ENCODE measurements at places on chromosomes 2 and 18. TPM values are rescaled to one million over a fixed set of nuclear protein-coding genes. Genes with fewer than 3 reads are reported as not detected.

GRCh38 chr2:144598906-144599305, 79.0 kb upstream of the ZEB2 start:
- DNase-seq: no peak

GRCh38 chr2:126513033-126513432, 142.9 kb upstream of the GYPC start:
- DNase-seq: peak; percentile 13

- DNase-seq: no peak
These were observed 265.4 kb upstream of the HDAC4 start for GRCh38 chr2:239666053-239666854.

DNA sequence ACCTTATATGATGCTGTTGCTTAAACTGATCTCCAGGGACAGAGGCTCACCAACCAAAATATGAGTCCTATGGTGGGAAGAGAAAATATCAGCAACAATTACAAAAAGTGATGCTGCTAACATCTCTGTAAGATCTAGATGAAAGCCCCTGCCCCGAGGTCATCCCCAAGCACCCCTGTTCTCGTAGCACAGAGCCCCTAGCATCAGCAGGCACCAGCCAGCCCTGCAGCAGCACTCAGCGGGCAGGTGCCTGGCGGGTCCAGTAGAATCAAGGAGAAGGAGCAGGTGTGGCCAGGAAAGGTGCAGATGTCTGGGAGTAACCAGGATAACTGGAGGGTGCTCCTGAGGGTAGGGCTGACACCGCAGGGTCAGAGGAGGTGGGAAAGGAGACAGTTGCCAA, 474.2 kb upstream of the MYT1L start:
- DNase-seq: no peak

GRCh38 chr18:45103319-45104048, 422.8 kb downstream of the SETBP1 start:
- no peak for DNase-seq

DNA sequence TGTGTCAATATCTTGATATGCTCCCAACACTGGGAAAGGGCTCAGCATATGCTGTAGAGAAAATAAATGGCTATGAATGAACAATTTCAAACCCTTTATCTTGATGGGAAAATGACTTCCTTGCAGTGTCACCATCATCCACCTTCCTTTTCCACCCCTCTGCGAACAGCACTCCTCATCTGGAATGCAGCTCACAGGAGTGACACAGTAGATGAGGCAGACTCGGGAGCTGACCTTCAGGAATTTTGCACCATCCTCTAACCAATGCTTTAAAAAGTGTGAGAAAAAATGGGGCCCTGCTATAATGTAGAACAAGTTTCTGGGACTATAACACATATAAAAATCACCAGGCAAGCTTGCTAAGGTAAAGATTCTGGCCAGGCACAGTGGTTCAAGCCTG, 41.3 kb upstream of the YPEL5 start:
- DNase-seq: no peak

DNA sequence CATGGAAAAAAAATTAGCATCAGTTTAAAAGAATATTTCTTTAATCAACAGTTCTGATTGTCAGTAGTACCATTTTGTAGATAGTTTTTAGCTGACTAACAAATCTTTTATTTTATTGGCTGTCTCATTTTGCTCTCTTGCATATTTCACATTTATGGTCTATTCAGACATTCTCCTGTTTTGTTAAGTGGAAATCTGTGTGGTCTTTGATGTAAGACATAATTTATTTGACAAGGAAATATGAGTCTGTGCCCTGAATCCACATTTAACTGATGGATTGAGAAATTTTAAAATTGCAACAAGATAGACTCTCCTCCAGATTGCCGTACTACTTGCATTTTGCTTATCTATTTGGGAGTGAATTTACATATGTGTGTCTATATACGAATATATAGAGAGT, 96.3 kb upstream of the ATP5MC3 start:
- no peak for DNase-seq

DNA sequence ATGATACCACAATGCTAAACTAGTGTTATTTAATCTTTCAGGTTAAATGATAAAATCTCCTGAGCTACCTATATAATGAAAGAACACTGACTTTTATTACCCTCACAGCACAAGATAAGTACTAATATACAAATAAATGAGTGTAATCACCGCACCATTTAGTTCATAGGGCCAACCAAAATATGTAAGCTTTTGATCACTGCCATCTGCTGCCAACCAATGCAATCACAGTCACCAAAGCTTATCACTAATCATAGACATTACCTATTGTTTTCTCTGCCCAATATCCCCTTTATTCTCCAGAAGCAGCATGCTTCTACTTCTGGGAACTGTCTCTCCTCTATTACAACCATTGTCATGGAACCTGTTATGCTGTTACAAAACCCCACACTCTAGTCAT, 151.6 kb upstream of the LRATD1 start:
- DNase-seq: no peak

DNA sequence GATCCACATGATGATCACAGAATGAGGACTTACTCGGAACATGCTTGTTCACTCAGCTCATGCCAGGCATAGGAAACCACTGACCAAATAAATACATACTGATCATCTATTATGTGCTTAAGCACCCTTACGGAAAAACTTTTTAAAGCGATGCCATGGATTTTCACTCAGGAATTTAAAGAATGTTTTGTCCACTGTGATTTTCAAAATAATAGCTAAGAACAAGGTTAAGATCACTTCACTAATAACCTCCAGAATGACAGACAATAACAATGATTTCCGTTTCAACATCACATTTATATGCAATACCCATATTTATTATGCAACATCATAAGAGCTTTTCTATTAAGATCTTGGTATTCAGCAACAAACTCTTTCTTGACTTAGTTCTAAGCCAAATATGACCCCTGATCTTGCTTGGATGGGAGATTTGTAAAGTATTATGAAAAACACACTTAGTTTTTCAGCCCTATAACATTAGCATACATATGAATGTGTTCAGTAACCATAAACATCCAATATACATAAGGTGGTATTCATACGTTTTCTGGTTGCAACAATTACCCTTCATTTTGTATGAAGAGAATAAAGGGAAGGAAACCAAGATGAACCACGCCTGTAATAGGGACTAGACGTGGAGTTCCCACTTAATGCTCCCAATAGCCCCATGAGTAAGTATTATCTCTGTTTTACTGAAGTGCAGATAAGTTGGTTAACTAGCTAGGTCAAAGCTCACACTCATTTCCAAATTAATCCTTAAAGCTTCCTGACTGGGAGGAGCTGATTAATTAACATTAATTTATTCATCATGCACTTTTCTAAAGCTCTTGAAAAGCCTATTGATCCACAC, 1.9 kb downstream of the CD302 start:
- DNase-seq: no peak

GRCh38 chr2:122080316-122080715, 324.9 kb downstream of the TSN start:
- no peak for DNase-seq

GRCh38 chr2:143939626-143940330, 580.1 kb downstream of the ZEB2 start:
- no peak for DNase-seq

DNA sequence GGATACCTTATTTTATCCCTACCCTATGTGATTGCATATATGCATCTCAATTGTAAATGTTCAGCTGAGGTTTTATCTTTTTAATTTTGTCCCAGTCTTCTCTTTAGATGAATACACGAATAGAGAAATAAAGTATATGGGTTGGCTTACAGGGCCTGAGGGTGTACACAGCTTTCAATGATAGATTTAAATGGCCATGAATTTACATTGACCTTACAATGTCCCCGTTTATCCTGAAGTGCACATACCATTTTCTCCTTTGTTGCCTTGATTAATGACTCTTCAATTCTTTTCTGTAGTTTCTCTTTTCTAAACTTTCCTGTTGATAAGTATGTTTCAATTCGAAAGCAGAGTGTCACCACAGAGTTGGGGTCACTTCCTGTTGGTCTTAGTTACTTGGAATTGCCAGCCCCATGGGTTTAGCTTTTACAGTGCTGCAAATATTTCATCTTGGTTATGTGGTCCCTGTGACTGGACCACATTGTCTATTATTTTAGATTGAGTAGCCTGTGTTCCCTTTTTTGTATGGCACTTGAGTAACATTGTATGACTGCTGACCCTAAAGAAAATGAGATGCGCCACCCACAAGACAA, 1616.3 kb upstream of the ACVR2A start:
- DNase-seq: no peak

GRCh38 chr2:73701968-73702665, 35.0 kb downstream of the TPRKB start:
- peak; percentile 38 for DNase-seq

DNA sequence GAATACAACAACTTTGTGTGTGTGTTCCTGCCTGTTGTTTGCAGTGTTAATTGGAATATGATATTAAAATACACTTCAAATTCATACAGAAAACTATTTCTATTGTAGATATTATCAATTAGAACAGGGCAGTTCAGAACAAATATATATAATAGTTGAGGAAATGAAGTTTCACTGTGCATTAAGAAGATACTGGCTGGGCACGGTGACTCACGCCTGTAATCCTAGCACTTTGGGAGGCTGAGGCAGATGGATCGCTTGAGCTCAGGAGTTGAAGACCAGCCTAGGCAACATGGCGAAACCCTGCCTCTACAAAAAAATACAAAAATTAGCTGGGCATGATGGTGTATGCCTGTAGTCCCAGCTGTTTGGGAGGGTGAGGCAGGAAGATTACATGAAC, 79.3 kb downstream of the ASAP2 start:
- no peak for DNase-seq

- DNase-seq: peak; percentile 93
These were observed 100.7 kb upstream of the MCFD2 start for GRCh38 chr2:47016172-47016913.

DNA sequence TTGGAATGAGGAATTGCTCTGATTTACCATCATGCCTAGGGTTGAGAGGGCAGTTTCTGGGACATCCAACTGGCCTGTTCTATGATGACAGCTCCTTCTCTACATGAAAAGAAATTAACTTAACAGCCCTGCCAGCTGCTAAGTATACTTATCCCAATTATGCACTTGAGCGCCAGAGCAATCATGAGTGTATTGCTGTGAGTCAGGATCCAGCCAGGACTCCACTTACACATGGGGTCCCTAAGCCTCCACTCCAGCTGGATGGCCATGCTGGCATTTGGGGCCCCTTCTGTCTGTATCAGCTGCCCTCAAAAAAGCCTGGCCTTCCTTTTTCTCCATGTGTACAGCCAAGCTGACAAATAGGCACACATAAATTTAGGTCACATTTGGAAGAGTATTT, 481.9 kb downstream of the TMX3 start:
- no peak for DNase-seq

DNA sequence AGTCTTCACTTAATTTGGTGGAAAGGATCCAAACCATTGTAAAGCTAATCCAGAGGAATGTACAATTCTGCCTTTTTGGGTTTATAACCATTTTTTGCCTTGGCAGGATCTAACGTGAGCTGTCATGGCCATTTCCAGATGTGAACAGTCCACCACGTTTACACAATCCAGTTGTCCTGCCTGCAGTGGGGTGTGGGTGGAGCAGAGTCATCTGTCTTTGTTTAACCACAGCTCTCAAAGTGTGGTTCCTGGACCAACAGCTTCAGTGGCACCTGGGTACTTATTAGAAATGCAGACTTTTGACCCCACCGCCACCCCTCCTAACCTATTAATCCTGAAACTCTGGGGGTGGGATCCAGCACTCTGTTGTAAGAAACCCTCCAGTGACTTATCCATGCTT, 35.9 kb downstream of the FHOD3 start:
- DNase-seq: no peak

- peak; percentile 25 for DNase-seq
These were observed 28.6 kb upstream of the PPP4R1 start for GRCh38 chr18:9642799-9643462.

DNA sequence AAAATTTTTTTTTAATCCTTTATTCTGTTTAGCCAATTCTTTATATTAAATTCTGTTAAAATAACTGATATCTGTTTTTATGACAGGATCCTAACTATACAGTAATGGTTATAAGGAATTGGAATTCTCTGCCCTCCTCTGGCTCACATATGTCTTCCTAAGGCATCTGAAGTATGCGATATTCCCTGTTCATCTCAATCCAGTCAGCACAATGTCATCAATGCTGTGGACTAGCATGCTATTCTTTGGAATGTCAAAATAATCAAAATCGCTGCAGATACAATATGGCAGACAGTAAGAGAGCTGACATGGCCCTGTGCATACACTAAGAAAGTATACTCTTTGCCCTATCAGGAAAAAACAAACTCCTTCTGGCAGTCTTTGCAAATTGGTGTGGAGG, 107.6 kb downstream of the AP1S3 start:
- DNase-seq: no peak

GRCh38 chr2:127581516-127582490, 46.3 kb downstream of the MYO7B start:
- no peak for DNase-seq

GRCh38 chr2:160310118-160310828, 110.2 kb upstream of the ITGB6 start:
- DNase-seq: no peak

DNA sequence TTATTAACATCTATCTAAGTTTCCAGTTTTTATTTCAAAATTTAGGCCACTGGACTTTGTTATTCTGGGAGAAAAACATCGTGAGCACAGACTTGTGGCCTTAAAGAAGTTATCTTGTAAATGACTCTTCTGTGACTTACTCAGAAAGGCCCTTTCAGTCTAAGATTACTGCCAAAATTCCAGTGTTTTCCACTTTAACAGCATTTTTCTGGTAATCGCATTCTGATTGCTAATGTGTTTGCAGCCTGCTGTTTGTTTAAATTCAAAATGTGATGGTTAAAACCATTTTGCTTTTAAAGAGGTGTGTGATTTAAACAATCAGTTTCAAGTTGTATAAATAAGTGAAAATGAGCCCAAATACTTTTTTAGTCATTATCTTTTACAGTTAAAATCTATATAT, 136.7 kb upstream of the DAPL1 start:
- no peak for DNase-seq

Gene RBM44
- 0.35 TPM for total RNA-seq

Gene TEKT4
- 0.10 TPM for total RNA-seq

Gene LIPG
- total RNA-seq: 61.4 TPM

Gene RBM43
- 10.4 TPM for total RNA-seq

Gene EGR4
- not detected for total RNA-seq

Gene SPATA3
- total RNA-seq: not detected

Gene PRSS56
- total RNA-seq: not detected

Measured in renal cortical epithelial cell (primary cell).